GM12892 (cell line): ENCODE measurements at places on chromosomes 6 and 20.

DNA sequence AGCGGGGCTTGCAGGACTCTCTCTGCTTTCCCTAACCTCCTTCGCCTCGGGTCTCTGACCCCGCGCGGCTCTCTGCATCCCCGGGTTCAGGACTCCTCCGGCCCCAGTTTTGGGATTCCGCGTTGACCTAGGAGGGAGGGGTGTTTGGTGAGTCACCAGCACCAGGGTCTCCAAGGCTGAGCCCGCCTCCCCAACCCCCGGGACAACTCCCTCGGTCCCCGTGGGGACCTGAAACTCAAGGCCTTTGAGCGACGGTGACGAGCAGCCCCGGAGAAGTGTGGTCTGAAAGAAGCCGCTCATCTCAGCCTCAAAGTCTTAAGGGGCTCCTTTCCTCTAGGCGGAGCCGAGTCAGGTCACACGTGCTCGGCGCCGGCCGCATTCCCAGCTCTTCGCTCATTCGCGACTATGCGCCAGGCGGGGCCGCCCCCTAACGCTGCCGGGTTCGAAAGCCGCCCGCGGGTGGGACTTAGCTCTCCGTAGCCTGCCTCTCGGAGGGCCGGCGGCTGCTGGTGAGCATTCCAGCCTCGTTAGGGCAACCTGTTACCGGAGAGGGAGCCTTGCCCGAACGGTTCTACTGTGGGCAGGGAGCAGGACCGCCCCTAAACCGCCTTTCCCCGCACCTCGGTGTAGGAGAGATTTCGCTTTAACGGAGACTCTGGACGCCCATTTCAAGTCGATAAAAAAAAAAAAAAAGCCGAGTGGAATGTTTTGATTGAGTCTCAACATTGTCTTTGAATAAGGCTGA, 3.0 kb upstream of the PRDM13 start:
- DNase-seq = peak; percentile 28

DNA sequence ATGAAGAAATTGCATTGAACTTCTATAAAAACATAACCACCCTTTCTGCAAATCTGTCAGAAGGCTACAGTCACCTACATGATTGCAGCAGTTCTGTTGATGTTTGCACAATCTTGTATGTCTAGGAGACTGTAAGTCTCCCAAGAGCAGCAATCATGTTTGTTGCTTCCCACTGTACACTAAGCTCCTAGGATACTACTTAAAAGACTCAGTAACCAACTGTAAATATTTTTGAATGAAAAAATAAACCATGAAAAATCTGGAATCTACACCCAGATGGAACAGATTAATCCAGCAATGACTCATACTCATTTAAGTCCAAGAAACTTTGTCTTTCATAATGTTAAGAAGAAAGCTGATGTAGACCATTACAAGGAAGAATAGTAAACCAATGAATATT, 168.5 kb upstream of the ATXN1 start:
- DNase-seq = no peak

DNA sequence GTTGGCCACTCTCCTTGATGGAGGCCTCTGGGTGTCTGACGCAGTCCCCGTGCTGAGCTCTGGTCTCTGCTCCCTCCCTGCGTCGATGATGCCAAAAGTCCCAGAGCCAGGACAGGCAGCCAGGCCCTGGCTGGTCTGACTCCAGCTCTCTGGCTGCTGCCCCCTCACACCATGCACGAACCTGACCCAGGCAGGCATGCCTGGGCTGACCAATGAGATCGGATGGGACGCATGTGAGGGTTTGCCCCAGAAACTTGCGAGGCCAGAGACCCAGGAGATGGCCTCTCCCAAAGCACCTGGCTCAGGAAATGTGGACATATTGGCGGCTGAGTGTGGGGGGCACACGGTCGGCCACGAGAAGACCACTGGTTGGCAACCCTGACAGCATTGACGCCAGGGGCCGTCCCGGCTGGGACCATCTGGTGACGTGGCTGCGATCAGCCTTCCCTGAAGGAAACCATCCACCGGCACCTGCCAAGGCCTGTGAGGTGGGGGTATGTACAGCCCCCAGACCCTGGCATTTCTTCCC, 51.2 kb upstream of the FRMD1 start:
- DNase-seq = no peak

DNA sequence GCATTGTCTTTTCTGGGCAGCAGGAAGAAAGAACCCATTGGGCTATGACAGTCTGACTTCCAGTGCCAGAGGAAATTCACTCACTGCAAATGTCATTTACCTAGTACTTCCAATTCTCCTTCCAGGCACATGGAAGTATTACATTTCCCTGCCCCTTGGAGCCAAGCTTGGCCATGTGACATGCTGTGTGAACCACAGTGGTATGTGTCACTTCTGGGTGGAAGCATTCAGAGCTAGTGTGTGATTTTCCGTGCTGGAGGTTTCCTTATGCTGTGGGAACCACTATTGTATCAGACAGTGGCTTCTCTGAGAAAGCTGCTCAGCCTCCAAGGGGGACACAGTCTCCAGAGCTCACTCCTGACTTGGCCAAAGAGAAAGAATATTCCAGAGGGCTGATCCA, 387.6 kb downstream of the CDC5L start:
- DNase-seq = no peak

- no peak for DNase-seq
These were observed 117.4 kb downstream of the VEGFA start for GRCh38 chr6:43887340-43887858.

DNA sequence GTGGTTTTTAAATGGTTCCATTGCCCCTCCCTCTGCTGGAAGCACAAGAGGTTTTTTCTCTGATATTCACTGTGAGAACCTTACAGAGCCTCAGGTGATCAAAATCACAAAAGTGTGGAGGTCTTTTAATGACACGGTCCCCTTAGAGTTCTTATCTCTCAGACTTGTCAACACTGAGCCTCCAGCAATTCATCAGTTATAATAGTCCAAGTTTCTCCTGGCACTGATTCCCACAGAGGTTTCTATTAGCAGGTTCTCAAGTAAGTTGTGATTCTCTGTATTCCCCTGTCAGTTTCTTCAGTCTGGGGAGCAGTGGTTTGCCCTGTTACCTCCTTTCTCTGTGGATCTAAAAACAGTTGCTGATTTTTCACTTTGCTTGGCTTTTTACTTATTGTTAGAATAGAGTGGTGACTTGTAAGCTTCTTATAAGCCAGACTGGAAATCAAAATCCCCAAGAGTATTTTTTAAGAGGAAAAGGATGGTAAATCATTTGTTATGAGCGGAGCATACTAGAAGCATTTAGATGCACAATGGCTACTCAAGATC, 157.4 kb upstream of the BMP5 start:
- no peak for DNase-seq

DNA sequence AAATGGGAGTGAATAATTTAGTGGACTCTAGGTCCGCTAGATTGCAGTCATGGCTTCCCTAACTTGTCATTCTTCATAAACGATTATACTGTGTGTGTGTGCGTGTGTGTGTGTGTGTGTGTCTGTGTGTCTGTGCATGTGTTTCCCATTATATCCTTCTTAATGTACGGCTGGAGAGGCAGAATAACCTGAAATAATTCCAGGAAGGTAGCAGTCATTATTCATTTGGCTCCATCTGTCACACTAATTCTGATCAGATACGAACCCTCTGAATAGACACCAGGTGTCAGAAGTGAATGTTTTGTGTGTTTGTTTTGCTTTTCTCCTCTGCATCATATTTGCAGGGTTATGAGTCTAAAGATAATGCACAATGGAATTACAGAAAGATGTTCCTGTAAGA, 372.9 kb downstream of the DOK5 start:
- no peak for DNase-seq

GRCh38 chr6:130159956-130160355, 62.8 kb downstream of the SAMD3 start:
- no peak for DNase-seq

DNA sequence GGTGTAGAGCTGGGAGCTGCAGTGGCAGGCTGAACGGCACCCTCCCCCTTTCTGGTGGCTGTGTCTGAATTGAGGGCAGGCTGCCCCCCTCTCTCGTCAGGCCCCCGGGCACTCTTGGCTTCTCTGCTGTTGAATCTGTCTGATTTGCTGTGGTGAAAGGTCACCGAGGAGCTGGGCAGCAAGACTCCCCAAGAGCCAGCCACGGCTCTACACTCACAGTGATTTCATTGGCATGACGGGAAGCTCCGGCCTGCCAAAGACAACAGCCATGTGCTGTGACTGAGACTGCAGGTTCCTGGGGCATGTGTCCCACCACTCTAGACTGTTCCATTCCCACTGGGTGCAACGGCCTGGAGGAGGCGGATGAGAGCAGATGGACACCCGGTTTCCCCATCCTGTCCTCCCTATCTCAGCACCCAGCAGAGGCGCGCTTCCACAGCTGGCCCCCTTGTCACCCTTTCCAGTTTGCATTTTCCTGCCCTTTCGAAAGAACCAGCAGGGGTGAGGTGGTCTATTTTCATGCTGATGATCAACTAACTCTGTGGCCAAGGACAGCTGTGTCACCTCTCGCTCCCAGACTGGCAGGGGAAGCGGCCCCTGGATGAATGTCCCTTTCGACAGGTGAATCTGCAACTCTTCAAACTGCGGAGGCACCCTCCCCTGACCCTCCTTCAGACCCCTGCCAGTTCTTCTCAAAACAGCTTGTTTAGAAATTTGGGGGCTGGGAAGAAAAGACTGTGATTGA, 2.2 kb downstream of the APCDD1L start:
- DNase-seq = no peak

DNA sequence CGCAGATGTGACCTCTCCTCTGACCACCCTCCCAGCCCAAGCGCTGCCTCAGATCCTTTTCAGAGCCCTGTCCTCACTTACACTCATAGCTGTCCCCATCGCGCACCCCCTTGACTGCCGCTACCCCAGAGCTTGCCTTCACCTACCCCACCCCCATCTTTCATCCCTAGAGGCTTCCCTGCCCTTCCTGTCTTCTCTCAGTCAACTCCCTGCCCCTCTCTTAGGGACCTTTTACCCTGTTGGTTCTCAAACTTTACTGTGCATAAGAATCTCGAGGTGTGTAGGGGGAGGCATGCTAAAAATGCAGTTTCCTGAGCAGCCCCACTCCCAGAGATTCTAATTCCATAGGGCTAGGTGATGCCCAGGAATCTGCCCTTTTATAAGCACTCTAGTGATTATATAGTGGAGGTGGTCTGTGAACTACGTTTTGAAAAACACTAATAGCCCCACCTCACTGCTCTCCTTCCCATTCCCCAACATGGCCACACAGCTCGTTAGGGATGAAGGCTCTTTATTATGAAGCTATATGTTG, 725 bp downstream of the TM9SF4 start:
- DNase-seq = no peak

- DNase-seq = no peak
These were observed 23.9 kb upstream of the SMIM13 start for GRCh38 chr6:11069760-11070159.

- no peak for DNase-seq
These were observed 239.2 kb upstream of the DEFB112 start for GRCh38 chr6:50288881-50289280.

GRCh38 chr20:539848-540247, 3.7 kb downstream of the CSNK2A1 start:
- no peak for DNase-seq

GRCh38 chr20:26207237-26207966, 510.7 kb upstream of the ZNF337 start:
- no peak for DNase-seq

GRCh38 chr20:34871966-34872621, 562 bp downstream of the GGT7 start:
- no peak for DNase-seq

DNA sequence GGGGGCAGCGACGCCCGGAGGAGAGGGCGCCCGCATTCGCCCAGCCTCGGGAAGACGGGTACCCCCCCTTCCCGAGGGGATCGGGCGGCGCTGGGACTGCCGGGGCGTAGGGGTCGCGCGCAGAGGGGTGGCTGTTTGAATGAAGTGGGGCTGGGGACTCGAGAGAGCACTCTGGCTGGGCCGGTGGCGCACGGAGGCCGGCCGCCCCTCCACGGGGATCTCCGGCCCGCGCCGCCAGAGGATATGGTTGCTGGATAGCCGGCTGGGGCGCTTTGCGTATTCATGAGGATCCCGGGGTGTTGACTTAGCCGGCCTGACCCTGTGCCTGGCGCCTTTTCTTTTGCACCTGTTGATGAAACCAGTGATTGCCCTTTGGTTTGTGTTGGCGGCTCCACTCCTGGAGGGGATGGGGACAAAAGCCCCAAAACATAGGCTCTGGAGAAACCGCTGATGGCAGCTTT, 469 bp downstream of the SYNJ2 start:
- DNase-seq = no peak

GRCh38 chr6:30821862-30822784, 62.2 kb upstream of the DDR1 start:
- DNase-seq = no peak

GRCh38 chr20:24097506-24098245, 109.1 kb upstream of the GGTLC1 start:
- DNase-seq = no peak

GRCh38 chr6:124780623-124781022, 181.6 kb upstream of the RNF217 start:
- DNase-seq = no peak

DNA sequence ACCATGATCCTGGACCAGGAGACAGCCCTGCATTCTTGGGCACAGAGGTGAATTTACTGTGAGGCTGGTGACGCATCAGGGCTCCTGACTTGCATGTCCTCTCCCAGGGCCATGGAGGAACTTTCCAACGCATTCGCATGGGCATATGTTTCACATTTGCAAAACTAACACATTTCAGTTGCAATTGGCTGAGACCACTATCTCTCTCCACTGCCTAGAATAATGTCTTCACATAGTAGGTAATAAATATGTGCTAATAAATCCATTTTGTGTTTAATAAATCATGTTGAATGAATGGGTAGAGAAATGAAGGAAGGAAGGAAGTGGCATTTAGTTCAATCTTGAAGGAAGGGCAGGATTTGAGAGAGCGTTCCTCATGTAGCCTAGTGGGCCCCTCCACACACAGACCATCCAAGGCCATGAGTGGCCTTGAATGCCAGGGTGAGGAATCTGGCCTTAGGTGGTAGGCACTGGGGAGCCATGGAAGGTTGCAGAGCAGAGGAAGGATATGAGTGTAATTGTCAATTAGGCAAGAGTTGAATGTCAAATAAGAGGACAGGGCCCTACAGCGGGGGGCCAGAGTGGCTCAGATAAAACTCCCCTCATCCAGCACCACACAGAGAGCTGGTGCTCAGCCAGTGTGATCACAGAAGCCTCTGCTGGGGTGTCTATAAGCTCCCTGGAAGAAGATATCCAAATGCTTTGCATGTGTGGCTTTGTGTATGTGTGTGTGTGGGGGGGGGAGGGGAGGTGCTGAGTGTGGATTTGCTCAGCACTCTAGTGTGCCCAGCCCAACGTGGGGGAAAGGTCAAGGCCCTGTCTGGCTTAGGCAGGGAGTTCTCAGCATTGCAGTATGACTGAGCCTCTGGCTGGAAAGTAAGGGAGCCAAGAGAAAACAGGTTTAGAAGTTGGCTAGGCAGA, 30.9 kb upstream of the CCN5 start:
- DNase-seq = no peak

- no peak for DNase-seq
These were observed 452.8 kb upstream of the FLRT3 start for GRCh38 chr20:14790190-14790589.
